Hematopoietic multipotent progenitor cell treated with erythropoietin and hydrocortisone succinate and interleukin-3 and kit ligand, for 15 days (in vitro differentiated cells): ENCODE measurements at places on chromosomes 11 and 22.

GRCh38 chr11:23078289-23078971 lies 218.2 kb upstream of the CCDC179 start:
- DNase-seq: no peak

DNA sequence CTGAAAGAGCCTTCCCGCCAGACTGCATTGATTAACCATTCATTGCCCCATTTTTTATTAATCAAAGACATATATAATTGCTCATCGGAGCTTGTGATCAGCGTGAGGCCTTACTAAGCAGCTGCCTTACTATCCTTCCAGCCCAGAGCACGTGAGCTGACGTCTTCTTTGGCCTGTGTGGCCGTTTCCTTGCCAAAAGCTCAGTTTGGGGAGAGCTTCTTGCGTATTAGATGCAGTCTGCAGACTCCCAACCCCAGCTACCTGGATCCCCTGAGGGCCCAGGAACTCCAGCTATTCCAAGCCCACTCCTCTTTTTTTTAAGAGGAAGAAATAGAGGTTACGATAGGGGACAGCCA lies 784 bp upstream of the SLC43A3 start:
- no peak for DNase-seq

- DNase-seq: no peak
Measured at GRCh38 chr22:17140022-17140421, 18.9 kb upstream of the TMEM121B start.

- DNase-seq: no peak
Measured at GRCh38 chr11:1305501-1306056, 3.9 kb downstream of the TOLLIP start.

- no peak for DNase-seq
Measured at GRCh38 chr11:4084406-4085125, 10.0 kb upstream of the RRM1 start.

GRCh38 chr22:28406246-28406645 lies 273.4 kb downstream of the TTC28 start:
- DNase-seq: no peak
